H4 (cell line): ENCODE measurements at places on chromosomes 1 and 21. TPM values are rescaled to one million over a fixed set of nuclear protein-coding genes. Genes with fewer than 3 reads are reported as not detected.

ITGB3BP gene
- 47.6 and 49.1 TPM in 2 replicates for total RNA-seq

HMGB4 gene
- not detected in 2 replicates for total RNA-seq

CRYBG2 gene
- total RNA-seq = not detected in 2 replicates

- DNase-seq = no peak
These were observed 356.5 kb downstream of the GPATCH2 start for GRCh38 chr1:217274416-217274815.

- no peak for DNase-seq
These were observed 675.2 kb upstream of the NR5A2 start for GRCh38 chr1:199352351-199352750.
